ENCODE measurements at places on chromosomes 3 and 15.

- DNase-seq = no peak
These were observed 136.5 kb downstream of the ALCAM start for GRCh38 chr3:105503191-105503593.

- no peak for DNase-seq
These were observed 256.8 kb upstream of the RARB start for GRCh38 chr3:25171118-25171807.

- no peak for DNase-seq
These were observed 45.4 kb upstream of the RAD18 start for GRCh38 chr3:9008550-9009255.

DNA sequence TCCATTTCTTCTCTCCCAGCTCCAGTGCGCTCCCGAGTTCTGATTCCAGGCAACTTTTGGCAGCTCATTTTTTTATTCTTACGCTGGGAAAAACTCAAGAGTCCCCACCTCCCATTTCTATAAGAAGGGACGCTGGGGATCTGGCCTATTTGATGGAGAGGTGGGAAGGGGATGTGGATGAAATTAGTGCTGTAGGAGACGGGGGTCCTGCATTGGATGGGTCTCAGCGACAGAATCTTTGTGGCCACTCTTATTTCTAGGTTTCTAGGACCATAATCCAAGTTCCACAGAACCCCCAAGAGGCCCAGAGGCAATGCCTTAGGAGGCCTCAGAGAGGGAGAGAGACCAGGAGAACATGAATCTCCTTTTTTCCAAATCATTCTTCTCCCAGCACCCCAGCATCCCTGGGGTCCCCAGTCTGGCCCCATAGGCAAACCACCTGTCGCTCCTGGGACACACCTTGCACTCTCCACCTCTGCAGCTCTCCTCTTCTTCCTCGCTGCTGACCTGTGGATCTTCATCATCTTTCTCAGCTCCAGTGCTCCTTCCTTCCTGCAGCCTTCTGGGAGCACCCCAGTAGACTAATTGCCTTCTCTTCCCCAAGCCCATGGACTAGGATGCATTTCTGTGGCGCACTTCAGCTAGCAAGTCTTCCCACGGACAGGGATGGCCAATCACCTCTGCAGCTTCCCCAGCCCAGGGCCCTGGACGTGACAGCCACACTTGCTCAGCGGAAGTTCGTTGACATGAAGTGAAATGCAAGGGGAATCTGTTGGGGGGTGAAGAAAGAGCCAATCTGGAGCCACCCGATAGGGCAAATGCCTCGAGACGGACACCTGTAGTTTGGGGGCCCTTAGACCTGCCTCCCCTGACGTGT lies 100.1 kb upstream of the ALDH1A3 start:
- DNase-seq = no peak

DNA sequence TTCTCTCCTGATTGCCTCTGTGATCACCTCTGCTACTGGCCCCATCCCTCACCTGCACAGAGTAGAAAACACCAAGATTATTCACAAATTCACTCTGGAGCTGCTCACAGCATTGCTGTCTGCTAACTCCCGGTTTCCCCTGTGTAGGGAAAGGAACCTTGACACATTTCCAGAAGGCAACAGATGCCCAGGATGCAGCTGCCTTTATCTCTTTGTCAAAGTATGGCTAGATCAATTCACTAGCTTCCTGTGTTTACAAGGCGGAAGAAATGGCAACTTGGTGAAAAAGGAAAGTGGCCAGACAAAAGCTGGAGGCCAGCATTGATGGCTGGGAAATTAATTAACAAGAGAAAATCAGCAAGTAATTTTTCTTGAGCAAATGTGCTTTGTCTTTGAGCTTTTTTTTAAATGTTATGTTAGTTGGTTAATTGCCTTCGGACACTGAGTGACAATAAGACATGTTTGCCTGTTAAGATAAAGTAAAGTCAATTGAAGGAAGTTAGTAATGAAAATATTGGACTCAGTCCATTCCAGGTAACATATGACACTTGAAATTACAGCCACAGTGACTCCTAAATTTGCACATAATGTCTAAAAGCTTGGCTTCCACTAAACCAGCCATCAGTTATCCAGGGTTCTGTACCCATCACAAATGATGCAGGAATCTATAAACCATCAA lies 394.6 kb upstream of the IL12A start:
- DNase-seq = no peak

- DNase-seq = no peak
These were observed 474.2 kb upstream of the ZNF385D start for GRCh38 chr3:22225161-22225560.

GRCh38 chr3:98553753-98554152 lies 22.0 kb downstream of the GPR15 start:
- DNase-seq = no peak

GRCh38 chr3:183253528-183254486 lies 754 bp downstream of the B3GNT5 start:
- DNase-seq = no peak

DNA sequence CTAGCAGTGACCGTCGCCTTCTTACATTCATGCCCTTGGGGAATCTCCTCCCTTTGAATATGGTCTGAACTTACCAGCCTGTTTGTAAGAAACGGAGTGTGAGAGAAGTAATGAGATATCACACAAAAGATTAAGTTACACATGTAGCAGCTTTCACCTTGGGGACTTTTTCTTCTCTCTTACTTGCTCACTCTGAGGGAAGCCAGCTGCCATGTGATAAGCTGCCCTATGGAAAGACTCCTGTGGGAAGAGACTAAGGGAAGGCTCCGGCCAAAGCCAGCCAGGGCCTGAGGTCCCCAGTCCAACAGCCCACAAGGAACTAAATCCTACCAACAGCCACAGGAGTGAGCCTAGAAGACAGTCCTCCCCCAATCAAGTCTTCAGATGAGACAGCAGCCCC lies 190.4 kb upstream of the TSC22D2 start:
- no peak for DNase-seq

DNA sequence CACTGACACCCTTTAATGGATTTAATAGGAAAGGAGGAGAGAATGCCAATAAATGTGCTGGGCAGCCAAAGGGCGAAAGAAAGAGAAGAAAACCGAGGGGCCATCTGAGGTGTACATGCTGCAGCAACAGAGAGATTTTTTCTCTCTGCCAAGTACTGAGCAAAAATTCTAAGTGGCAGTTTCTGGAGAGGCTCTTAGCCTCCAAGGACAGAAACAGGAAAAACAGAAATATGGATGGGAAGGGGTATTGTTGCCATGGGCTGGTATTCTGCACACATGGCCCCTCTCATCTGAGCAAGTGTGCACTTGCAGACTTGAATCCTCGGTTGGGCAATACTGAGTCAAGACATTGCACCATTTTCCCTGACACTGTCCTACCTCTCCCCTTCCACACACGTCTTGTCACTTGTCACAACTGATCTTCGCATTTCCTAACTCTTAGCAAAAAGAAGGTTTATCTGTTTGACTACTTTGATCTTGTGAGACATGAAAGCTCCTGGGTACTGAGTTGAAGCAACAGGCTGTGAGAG lies 73.9 kb downstream of the PRICKLE2 start:
- no peak for DNase-seq

- DNase-seq = no peak
These were observed 7.3 kb upstream of the TM6SF1 start for GRCh38 chr15:83100097-83100646.

- no peak for DNase-seq
These were observed 736 bp upstream of the MBNL1 start for GRCh38 chr3:152267831-152268554.

DNA sequence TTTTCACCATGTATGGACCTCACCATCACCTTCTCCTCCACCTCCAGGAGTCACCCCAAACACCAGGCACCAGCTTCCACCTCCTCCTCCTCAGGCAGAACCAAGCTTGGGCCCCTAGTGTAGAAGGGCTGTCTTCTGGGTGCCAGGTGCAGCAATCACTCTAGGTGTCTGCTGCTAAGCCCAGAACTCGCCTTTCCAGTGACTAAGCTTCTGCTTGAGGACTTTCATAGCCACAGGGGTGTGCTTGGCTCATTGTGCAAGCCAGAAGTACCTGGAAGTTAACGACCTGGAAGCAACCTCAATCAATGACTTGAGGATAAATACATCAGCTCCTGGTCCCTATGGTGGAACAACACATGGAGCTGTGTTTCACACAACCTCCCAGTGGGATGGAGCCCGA lies 49.8 kb upstream of the PXYLP1 start:
- DNase-seq = no peak

DNA sequence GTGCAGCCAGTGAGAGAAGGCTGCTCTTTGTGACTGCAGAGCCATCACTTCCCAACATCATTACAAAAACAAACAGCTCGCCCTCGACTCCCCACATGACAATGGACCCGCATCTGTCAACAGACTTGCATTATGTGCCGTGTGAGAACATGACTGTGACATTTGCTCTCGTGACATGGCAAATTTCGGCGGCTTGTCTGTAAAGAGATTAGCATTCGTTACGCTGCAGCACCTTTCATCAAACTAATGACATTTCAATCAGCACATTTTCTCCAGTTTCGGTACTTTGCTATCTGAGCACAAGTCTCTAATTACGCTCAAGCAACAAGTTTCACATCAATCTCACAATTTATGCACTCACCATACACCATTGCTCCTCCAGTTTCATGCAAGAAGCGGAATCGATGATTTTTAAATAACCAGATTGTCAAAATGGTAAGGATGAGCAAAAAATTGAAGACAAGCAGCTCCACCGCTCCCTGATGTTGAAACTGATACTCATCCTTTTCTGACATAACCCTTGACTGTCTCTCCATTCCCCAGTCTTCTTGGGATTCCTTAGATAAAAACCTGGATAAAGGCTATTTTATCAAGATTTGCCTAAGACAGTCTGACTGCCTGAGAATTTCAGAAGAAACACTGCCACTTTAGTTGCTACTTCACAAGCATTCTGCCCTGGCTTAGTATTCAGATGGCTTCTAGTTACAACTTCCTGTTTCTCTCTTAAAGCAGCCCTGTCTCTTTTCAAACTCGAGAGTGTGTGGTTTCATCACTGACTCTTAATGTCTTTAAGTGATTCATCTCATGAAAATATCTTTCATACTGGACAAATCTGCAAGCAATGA lies at the start of gene SLC9A9:
TSS of gene SLC9A9 (minus strand) at position 682 of the 845 bp plus-strand sequence. CDS start at position 536, 146 bp downstream.
- no peak for DNase-seq

Measured in stimulated activated CD4-positive, alpha-beta T cell treated with anti-CD3 and anti-CD28 coated beads, TNF-alpha, amount 100 ng/mL, for 48 hours (primary cell).